ENCODE measurements at places on chromosomes 16 and 17.

DNA sequence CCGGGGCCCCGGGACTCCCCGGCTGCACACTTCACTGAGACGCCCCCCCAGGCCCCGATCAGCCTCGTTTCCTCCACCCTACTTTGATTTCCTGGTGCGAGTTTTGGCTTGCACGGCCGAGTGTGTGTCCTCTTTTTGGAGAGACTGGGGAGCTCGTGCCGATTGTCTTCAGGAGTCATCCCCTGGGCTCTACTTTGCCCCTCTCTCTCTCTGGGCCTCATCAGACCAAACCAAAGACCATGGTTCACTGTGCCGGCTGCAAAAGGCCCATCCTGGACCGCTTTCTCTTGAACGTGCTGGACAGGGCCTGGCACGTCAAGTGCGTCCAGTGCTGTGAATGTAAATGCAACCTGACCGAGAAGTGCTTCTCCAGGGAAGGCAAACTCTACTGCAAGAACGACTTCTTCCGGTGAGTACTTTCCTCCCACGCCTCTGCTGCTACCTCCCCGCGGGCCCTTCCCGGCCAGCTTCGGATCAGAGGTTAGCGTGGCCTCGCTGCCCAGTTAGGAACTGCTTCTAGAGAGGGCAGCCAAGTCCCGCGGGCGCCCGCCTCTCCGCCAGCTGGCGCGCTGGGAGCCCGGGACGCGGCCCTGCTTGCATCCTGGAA lies 787 bp downstream of the LHX1 start:
- H3K27me3 ChIP-seq = peaks cover 100% of the 10 kb centered on the region
- no peak overlapping the region for H3K27ac ChIP-seq
- peaks cover 4% of the 10 kb centered on the region for H3K36me3 ChIP-seq

DNA sequence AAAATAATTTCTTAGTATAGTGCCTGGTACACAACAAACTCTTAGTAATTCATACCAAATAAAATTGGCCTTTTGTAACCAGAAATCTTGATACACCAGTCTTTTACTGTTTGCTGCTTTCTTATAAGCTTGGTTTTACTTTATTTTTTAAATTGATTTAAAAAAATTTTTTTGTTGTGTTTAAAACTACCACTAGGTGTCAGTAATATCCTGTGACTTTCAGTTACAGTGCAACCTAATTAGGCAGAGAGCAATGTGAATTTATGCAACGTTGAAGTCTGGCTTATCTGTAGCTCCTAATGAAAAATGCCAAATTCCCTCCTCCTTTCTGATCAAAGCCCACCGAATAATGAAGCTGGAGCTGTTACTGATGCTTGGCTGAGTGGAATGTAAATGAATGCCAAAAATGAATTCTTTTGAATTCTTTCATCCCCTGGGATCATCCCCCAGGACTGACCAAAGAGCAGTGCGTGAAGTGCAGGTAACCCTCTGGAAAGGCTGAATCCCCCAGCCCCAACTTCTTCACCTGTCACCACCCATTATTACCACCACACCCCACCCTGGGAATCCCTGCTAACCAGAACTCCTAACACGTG lies 3.8 kb downstream of the ERCC4 start:
- no peak overlapping the region for H3K4me3 ChIP-seq
- DNase-seq = no peak
- no peak overlapping the region for H3K27ac ChIP-seq
- H3K27me3 ChIP-seq = no peaks in the 10 kb centered on the region

DNA sequence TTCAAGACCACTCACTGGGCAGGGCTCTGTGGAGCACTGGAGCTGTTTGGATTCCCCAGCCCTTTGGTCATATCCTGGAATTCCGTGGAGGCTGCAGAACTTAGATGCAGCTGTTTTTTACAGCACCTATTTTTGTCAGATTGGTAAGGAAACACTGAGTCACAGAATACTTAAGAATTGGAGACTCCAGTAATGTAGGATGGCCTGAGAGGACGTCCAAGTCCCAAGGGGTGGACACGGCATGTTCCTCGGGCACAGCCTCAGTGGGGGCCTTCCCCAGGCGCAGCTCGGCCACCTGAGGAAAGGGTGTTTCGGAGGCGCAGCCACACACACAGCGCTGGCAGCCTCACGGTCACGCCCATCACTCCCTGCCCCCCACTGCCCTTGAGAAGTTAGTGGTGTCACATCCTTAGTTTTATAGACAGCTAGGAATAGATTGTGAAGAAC lies 14.8 kb downstream of the PLD6 start:
- no peak overlapping the region for H3K4me3 ChIP-seq
- no peaks in the 10 kb centered on the region for H3K27me3 ChIP-seq
- H3K27ac ChIP-seq = peak overlapping the region; percentile 12
- H3K4me1 ChIP-seq = peaks cover 7% of the 10 kb centered on the region

- H3K4me3 ChIP-seq = no peak overlapping the region
- H3K4me1 ChIP-seq = peaks cover 57% of the 10 kb centered on the region
- H3K36me3 ChIP-seq = no peaks in the 10 kb centered on the region
- no peaks in the 10 kb centered on the region for H3K27me3 ChIP-seq
These were observed 31.3 kb downstream of the ZNF423 start for GRCh38 chr16:49824593-49824992.

Measured in neural crest cell (in vitro differentiated cells).